ENCODE measurements at places on chromosomes 3 and 15. TPM values are rescaled to one million over a fixed set of nuclear protein-coding genes. Genes with fewer than 3 reads are reported as not detected.
A peak's percentile ranks its signal among the peaks of the same experiment; 100 is the strongest.

- no peak for DNase-seq
Observed at GRCh38 chr3:181629711-181630110, 82.0 kb upstream of the SOX2 start.

DNA sequence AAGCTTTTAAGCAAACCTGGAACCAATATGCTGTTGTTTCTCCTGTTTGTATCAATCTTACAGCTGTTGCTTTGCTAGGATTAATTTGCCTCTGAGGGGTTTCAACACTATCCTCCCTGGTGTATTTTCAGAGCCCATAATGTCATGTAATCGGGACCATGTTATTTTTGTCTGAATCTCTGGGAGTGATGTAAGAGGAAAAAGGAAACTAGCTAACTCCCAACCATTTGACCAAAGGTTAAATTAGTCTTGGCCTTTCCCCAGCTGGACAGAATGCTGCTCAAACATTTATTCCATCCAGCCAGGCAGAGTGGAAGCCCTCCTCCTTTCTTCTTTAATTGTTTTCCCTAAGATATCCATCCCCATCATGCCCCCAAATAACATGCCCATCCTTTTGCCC, 142.2 kb downstream of the ALDH1A2 start:
- no peak for DNase-seq

DNA sequence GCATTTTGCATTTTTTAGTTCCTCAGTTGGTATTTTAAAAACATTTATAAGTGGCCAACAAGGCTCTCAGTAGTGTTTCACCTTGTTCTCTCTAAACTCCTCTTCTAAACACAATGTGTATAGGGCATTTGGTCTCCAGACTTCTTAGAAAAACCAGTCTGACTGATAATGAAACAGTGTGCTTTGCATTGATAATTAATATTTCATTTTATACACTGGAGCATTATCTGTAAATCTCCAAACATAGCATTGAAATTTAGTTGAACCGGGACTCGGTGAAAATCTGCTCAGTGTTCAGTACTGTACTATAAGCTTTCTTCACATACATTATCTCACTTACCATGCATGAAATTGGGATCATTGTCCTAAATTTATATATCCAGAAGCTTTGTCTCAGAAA, 53.6 kb downstream of the SETD5 start:
- DNase-seq, result no peak

DNA sequence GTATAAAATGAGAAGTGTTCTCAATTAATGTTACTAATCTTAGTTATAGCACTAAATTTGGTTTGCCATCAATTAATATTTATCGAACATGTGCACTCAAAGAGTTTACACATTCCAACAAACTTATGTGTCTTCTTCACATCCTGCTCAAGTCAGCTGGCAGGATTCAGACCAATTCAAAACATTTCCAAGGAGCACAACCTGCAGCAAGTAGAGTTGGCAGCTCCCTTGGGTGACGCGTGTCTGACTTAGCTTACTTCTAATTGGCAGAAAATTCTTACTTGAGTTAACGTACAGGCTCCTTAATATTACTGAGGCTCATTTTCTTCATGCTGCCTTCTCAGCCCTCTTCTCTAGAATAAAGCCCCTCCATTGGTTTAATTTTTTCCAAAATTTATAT, 110.4 kb upstream of the PFN2 start:
- DNase-seq, result no peak

DNA sequence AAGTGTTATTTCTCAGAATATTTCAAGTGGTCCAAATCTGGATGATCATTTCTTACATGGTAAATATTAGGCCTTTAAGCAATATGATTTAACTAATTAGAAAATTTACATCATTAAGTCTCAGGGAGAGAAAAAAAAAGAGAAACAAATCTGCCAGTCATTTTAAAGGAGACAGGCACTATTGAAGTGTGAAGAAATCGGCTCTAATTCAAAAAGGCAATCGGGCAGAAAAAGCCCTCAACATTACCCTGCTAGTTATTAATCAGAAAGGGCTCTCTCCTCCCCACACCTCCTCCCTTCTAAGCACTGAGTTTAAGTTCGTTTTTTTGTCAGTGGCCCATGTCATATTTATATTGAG, 215.9 kb downstream of the MEIS2 start:
- no peak for DNase-seq

GRCh38 chr3:117705011-117705410, 995.4 kb downstream of the TUSC7 start:
- DNase-seq, result no peak

DNA sequence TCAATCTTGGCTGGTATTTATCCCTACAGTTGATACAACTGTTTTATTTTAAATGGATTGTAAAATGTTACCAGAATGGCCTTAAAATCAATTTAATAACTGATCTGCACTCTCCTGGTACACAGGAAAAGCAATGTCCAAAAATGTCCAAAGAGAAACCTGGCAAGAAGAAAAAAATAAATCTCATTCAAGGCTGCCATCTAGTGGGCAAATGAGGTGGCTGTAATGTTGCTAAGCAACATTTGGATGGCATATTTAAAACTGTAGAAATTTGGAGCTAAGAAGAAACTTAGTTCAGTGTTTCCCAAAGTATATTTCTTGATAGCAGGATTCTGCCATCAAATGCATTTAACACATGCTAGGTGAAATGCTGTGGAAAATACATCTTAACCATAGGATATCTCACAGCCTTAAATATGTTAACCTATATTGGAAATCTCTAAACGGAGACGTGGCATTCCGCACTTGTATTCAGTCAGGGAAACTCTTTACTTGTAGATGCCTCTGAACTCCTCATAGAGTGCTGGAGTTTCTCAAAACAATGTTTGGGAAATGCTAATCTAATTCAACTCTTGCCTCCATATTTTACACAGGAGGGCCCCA, 216.8 kb downstream of the ERC2 start:
- DNase-seq, result no peak

DNA sequence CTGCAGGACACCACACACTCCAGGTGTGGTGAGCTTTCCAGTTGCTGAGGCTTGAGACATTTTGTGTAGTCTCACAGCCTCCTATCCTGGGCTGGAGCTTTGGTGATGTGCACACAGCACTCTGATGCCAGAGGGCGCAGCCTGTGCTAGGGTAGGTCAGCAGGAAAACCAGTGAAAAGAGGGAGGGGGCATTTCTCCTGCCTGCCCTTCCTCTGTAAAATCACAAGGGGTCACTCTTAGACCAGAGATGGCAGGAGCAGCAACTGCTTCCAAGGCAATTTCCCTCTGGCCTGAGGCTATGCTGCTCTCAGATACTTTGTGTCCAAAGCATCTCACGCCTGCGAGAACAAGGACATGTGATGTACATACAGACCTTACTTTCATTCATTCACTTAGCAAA, 16.5 kb upstream of the MUSTN1 start:
- no peak for DNase-seq

- DNase-seq, result no peak
Observed at GRCh38 chr3:155871746-155872158, 1.3 kb downstream of the GMPS start.

DNA sequence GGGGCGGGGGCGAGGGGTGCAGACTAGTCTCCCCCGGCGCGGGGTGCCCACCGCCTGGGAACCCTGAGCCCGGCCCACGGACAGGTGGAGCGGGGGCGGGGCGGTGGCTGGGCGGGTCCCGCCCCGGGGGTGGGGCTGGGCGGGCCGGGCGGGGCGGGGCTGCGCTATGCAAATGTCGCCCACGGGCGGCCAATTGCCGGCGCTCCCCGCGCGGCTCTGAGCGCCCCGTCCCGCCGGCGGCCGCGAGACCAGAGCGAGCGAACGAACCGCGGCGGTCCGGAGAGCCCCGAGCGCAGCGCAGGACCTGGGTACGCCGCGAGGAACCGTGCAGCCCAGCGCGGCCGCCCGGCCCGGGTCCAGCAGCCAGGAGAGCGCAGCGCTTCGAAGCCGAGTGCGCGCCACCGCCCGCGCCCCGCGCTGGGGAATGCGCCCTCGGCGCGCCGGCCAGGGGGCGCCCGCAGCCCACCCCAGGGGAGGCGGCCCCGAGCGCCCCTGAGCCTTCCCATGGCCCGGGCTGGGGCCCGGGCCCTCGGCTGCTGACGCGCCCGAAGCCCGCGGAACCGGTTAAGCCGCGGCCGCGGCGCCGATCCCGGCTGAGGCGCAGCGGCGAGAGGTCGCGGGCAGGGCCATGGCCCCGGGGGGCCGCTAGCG, at the start of gene SEMA3F:
SEMA3F (plus strand) TSS at position 485 of the 651 bp plus-strand sequence. CDS start 4,299 bp downstream, outside the sequence.
- DNase-seq, result no peak

- no peak for DNase-seq
Observed at GRCh38 chr3:107965136-107965655, 125.6 kb downstream of the CD47 start.

- no peak for DNase-seq
Observed at GRCh38 chr15:48395521-48396011, 64.3 kb downstream of the DUT start.

- no peak for DNase-seq
Observed at GRCh38 chr3:10758304-10759037, 57.6 kb upstream of the SLC6A11 start.

DNA sequence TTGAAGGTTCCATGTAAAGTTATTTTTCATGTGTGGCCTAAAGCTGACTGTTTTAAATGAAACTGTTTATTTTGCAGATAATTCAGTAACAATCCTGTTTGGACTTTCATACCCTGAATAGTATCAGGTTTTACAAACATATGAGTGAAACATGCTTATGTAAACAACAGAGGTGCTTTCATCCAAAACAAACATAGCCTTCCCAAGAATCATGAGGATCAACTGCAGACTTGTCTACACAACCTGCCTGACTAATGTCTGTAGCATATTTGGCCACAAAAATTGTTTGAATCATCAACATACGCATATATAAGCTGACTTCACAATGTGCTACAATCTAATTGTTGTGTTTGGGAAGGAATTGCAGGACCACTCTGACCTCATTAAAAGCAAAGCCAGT, 190.4 kb downstream of the DIPK2A start:
- DNase-seq, result no peak

DNA sequence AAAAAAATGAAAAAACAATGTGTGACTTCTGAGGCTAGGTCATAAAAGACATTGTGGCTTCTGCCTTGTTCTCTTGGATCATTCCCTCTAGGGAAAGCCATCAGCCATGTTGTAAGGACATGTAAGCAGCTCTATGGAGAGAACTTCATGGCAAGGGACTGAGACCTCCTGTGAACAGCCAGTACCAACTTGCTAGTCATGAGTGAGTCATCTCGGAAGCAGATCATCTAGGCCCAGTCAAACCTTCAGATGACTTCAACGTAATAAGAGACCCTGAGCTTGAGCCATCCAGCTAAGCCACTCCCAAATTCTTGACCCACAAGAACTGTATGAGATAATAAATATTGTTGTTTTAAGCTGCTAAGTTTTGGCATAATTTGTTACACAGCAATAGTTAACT, 4.9 kb downstream of the MON1A start:
- DNase-seq, result no peak

GRCh38 chr15:39851500-39852092, 68.5 kb downstream of the GPR176 start:
- DNase-seq, result no peak

DNA sequence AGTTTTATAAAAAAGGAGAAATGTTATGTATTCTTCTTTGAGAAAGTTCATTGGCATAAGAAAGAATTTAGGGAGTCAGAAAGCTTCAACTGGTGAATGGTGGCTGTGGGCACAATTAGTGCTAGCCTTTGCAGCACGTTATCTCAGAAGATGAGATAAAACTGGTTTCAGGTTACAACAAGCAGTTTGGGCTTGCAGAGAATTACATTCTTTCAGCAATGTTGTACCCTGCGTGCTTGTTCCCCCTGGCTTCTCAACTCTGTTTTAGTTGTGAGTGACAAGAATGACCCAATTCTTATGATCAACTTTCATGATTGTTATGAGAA, 31.6 kb upstream of the ACP3 start:
- DNase-seq, result no peak

DNA sequence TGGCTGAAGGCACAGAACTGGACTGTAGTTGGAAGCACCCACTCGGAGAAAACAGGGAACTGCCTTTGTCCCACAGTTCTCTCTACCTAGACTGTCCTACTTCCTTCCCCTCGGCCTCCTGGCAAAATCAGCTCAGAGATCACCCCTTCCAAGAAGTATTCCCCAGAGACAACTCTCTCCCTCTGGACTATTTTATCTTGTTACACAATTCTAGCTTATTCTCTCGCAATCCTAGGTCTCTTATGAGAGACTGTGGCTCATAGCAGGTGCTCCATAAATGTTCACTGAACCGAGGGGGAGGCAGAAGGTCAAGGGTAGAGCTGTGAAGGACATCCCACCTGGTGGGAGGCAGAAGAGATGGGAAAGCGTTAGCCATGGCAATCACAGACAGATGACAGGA, 10.6 kb downstream of the HEG1 start:
- DNase-seq, result no peak

DNA sequence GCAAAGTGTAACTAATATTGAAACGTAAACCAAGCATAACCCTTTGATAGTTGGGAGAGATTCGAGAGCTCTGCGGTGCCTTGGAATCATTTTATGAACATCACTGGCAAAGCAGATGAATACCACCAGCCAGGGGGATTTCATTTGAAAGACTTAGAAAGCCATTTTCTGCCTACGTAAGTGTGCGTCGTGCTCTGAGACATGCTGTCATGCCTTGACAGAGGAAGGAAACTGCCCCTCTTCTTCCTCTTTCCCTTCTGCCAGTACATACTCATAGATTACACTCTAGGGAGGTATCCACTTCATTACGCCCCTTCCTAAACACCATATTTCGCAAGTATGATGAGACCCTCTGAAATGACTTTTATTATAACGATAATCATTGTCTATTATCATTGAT, 3.3 kb upstream of the MTHFS start:
- no peak for DNase-seq

- peak; percentile 97 for DNase-seq
Observed at GRCh38 chr3:134364061-134364935, 9.9 kb downstream of the AMOTL2 start.

The PARP15 gene
- total RNA-seq, result not detected

The COL6A6 gene
- total RNA-seq, result not detected

The C3orf80 gene
- total RNA-seq, result not detected

The GPR27 gene
- 5.5 TPM for total RNA-seq

The MYO5C gene
- total RNA-seq, result 1.4 TPM

The C3orf20 gene
- not detected for total RNA-seq

The SERPINI1 gene
- total RNA-seq, result 2.4 TPM

The A4GNT gene
- total RNA-seq, result not detected

The AGTR1 gene
- 2.2 TPM for total RNA-seq

The DGKG gene
- 1.7 TPM for total RNA-seq

The SLC28A2 gene
- total RNA-seq, result not detected

The CCRL2 gene
- not detected for total RNA-seq

The PPP1R14D gene
- not detected for total RNA-seq

The CFAP92 gene
- total RNA-seq, result not detected

Measured in chondrocyte (in vitro differentiated cells).